ENCODE measurements at places on chromosomes 16 and 17. TPM values are rescaled to one million over a fixed set of nuclear protein-coding genes. Genes with fewer than 3 reads are reported as not detected.

GRCh38 chr16:47371271-47372014 lies 89.4 kb downstream of the ITFG1 start:
- DNase-seq, result no peak

DNA sequence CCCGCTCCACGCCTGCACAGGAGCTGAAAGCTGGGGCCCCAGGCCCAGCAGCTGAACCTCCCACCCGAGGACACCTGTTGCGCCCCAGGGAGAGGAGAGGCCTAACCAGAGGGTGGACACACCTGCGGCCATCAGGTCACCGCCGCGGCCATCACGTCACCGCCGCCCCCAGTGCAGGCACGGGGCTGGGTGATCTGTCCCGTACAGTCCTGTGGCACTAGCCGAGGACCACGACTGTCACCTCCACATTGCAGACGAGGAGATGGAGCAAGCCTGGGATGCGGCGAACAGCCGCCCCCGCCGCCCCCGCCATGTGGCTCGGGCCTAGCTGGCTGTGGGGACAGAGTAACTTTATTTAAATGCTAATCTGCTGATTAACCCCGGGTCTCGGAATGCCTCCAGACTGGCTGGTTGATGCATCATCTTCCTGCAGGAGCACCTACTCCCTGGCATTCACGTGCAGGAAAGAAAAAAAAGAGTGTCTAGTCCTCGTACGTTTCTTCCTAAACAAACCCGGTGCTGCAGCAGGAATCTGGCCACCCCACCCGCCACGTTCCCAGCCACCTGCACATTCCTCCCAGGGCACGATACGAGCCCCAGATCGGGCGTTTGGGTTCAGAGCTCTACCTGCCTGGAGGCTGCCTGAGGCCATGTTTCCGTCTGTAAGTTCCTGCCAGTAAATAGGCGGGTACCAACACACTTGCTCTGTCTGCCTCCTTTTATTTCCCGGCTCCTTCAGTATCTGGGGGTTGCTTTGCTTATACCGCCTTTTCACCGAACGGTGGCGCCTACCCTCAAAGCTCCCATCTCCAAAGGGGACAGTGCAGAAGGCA lies 29.9 kb downstream of the PIEZO1 start:
- peak; percentile 63 for DNase-seq

GRCh38 chr17:48724251-48725003 lies 1.4 kb downstream of the PRAC2 start:
- DNase-seq, result peak; percentile 67

Gene FGF11
- total RNA-seq, result 0.18 TPM

Gene PPP1R1B
- total RNA-seq, result not detected

DNA sequence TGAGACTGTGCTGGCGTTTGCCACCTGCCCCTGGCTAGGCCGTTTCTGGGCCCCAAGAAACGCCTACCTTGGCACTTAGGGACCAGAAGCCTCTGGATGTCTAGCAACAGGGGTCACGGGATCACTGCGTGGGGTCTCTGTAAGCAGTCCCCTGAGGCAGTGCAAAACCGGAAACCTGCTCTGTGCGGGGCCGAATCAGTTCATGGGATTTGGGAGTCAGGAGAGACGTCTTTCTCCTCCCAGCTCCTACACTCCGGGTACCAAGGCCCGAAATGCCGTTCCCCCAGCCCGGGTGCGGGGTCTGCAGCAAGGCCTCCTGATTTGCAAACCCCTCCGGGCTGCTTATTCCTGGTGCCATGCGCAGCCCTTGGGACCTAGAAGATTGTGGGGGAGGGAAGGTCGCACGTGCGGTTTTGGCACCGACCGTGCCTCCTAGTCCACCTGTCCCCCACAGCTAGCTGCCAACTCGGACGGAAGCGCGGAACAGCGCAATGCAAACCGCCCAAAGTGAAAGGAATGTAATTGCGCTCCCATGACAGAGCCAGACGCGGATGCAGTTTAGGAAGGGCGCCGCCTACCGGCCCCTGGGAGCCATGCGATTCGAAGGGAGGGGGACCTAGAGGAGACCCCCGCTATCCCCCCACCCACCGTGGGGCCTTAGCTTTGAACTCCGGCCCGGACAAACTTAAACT lies 6.5 kb downstream of the IRX5 start:
- DNase-seq, result no peak

- DNase-seq, result peak; percentile 59
These were observed 92.3 kb upstream of the C17orf78 start for GRCh38 chr17:37283414-37283961.

Gene KREMEN2
- total RNA-seq, result not detected

DNA sequence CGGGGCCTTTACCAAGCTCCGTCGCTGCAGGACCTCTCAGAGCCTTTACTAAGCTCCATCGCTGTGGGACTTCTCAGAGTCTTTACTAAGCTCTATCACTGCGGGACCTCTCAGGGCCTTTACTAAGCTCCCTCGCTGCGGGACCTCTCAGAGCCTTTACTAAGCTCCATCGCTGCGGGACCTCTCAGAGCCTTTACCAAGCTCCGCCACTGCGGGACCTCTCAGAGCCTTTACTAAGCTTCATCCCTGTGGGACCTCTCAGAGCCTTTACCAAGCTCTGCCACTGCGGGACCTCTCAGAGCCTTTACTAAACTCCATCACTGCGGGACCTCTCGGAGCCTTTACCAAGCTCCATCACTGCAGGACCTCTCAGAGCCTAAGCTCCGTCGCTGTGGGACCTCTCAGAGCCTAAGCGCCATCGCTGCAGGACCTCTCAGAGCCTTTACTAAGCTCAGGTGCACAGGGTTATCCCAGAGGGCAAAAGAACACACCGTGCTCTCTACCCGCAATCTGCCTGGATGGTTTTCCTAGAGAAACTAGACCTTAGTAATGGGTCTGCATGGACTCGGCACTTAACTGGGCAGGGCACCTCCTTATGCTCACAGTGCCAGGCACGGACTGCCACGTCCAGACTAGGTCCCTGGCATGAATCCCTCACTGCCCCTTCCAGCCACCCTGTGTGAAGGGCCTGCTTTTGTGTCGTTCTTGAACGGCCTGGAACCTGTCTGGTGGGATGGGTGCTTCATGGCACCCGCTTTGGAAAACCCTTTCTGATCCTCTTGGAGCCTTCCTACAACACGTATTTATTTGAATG lies 69.2 kb upstream of the DOC2B start:
- no peak for DNase-seq

DNA sequence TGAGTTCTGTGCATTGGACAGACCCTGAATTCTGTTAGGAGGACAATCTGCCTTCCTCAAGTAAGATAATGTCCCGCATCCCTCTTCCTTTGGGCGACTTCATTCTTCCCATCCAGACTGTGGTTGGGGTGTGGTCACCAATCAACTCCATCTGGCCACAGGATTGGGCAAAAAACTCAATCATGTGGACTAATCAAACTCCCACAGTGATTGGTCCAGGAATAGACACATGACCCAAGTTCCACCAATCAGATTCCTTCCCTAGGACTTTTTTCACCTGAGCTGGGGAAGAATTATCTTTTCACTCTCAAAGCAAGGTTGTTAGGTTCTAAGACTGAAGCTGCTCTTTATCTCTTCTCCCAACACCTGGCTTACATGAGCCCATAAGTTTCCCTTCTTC lies 13.2 kb upstream of the NKD1 start:
- DNase-seq, result no peak

Gene USP6
- not detected for total RNA-seq

- no peak for DNase-seq
These were observed 4.7 kb downstream of the KLHDC4 start for GRCh38 chr16:87761060-87761459.

Gene MYO1C
- total RNA-seq, result 196 TPM

DNA sequence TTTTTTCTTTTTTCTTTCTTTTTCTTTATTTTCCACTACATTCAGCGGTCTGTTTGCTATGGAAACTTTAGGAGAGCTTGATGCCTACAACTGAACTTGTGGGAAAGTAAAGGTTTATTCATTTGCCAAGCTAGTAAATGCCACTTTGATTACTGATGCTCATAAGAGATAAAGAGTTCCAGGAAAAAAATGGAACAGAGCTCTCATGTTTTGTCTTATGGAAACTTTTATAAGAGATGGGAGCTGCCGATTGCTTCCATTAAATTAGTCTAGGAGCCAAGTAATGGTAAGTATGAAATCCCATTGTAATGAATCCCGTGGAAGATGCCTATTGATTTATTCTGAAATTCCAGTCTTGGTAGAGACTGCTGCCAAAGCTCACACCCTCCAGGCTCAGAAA lies 7.1 kb downstream of the ANKFN1 start:
- DNase-seq, result no peak

Gene ZNF469
- total RNA-seq, result 1.4 TPM

DNA sequence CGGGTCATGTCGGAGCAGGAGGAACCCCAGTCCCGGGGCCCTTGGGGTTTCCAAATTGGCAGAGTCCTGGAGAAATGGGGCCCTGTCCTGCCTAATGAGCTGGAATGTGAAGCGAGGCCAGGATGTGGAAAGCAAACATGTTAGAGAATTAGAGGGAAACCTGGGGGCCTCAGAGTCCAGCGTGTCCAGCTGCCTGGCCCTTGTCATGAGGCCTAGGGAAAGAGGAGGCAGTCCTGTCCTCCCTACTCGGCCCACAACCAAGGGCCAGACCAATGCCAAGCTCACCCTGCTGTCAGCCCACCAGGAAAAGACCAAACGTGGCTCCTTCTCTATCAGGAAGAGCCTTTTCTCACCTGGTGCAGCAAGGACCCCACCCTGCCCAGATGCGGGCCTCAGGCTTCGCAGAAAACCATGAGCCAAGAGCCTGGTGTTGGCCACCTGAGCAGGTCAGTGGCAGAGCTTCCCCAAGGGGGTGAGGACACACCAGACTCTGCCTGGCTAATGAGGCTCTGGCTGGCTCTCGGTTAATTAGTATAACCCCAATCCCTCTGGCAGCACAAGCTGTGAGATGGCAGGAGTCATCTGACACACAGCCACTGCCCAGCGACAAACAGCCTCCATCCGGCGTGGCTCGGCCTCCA lies 10.1 kb downstream of the TEKT5 start:
- DNase-seq, result no peak

DNA sequence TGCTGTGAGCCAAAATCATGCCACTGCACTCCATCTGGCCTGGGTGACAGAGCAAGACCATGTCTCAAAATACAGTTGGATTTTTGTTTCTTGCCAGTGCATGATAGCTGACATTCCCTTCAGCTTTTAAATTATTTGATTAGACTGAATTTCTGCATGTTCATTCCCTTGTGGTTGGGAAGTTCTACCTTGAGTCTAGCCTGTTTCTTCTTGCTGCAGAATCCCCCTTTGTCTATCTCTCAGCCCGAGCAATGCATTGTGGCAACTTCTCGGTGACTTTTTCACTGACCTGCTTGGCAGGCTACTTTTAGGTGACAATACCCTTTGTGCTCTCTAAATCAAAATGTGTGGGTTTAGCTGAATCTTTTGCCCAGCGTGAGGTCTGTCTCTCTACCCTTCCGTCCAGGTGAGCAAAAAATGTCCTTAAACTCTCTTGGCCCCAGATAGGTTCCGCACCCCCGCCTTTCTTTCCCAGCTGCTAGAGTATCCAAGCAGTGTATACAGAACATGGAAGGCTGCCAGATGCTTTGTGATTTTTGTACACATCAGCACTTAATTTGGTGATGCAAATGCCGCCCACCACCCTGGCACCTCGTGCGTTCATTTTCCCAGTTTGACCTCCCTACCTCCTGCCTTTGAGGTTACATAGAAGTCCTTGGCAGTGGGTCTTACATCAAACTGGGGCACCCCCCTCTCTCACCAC lies 130.2 kb downstream of the ABCC6 start:
- DNase-seq, result peak; percentile 77

DNA sequence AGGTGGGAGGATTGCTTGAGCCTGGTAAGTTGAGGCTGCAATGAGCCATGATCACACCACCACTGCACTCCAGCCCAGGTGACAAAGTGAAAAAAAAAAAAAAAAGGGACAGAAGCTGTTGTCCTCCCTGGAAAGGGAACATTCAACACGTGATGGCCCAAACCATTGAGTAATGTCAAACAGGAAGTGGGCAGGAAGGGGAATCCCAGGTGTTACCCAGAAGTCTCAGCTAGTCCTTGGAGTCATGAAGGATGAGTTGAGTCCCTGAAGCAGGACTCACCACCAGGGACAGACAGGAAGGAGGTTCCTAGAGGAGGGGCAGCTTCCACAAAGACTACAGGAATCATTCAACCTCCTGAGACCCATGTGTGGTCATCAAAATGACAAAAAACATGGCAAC lies 19.8 kb upstream of the CMIP start:
- peak; percentile 34 for DNase-seq

Gene MSLN
- total RNA-seq, result not detected

DNA sequence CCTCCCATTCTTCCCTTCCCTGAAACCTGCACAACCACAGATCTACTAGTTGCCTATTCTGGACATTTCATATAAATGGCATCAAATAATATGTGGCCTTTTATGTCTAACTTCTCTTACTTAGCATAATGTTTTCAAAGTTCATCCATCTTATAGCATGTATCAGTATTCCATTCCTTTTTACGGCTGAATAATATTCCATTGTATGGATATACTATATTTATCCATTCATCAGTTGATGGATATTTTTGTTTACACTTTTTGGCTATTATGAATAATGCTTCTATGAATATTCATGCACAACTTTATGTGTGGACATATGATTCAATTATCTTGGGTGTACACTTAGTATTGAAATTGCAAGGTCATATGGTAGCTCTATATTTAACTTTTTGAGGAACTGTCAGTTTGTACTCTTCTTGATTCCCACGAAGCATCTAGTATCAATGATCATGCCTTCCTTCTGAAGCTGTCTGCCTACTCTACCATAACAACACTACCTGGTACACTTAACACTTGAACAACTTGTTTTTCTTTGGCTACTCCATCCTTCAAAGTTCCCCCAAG lies 12.7 kb upstream of the CHD3 start:
- DNase-seq, result no peak

Gene NUDT16L1
- total RNA-seq, result 28.3 TPM

Gene OR4D1
- not detected for total RNA-seq

Gene GRIN2A
- under 0.01 TPM for total RNA-seq

DNA sequence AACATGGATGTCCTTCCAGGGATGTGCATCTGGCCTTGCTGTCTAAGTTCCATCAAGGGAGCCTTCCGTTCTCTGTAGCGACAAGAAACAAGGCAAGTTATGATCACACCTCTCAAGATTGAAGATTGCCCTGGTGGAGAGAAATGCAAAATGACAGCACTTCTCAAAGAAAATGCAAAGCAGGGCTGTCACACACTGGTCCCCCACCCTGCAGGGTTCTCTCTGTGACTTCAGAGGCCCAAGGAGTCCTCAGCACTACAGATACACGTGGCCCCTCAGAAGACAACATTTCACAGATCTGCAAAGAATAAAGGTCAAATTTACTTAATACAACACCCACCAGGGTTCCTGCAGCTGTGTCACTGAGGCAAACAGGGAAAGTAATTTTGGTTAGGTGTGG lies 60.7 kb upstream of the TEX2 start:
- no peak for DNase-seq
